ENCODE measurements at places on chromosomes 3 and 15.

DNA sequence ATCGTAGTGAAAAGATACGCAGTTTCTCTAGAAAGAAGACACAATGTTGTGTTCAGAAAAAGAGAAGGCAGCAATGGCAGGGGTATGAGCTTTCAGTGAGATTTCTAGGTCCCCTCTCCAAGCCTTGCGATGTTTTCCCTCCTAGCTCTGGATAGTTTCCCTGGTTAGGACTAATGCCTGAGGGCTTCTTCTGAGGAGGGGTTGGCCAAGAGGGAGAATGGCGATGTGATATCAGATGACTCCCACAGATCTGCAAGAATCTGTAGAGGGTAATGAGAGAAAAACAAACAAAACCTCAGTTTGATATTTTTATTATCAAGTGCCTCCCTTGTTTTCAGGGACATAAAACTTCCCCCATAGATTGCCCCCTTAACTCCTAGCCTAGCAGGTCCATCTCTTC is 4.1 kb upstream of the CLDN1 start:
- no peak for DNase-seq

- DNase-seq, result no peak
Measured at GRCh38 chr3:196273655-196274054, 13.9 kb downstream of the PCYT1A start.

- DNase-seq, result no peak
Measured at GRCh38 chr3:195085356-195086130, 185.4 kb downstream of the XXYLT1 start.

GRCh38 chr15:88241060-88241459 is 15.5 kb downstream of the NTRK3 start:
- no peak for DNase-seq

- DNase-seq, result no peak
Measured at GRCh38 chr15:45110256-45110820, 3.6 kb downstream of the DUOX2 start.

GRCh38 chr3:11530153-11530721 is 113.5 kb downstream of the VGLL4 start:
- no peak for DNase-seq

DNA sequence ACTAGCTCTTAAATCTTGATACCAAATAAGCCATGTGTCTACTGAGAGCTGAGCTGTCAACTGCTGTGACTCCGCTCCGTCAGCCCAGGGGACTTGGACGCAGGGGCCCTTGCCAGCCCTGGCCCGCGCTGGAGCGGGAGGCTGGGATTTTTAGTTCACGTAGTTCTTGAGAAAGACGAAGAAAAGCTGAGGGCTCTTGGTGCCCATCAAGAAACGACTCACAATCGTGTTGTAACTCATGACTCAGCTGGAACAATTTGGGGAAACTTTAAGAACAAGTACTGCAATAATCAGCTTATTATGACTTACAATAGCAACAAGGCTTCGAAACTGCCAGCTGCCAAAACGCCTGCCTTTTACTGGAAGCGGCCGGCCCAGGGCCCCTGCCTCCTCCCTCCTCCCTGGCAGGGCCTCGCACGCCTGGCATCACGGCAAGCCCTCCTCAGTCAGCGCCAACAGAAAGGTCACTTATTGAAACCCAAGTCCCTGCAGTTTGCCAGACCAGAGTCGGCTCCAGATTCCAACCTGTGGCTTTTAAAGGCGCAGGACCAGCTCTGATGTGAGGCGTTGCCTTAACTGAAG is 60.3 kb downstream of the RGMA start:
- DNase-seq, result no peak

- no peak for DNase-seq
Measured at GRCh38 chr3:95280711-95281352, 1218.0 kb downstream of the NSUN3 start.

GRCh38 chr3:42755681-42756578 is 17.1 kb downstream of the CCDC13 start:
- no peak for DNase-seq

DNA sequence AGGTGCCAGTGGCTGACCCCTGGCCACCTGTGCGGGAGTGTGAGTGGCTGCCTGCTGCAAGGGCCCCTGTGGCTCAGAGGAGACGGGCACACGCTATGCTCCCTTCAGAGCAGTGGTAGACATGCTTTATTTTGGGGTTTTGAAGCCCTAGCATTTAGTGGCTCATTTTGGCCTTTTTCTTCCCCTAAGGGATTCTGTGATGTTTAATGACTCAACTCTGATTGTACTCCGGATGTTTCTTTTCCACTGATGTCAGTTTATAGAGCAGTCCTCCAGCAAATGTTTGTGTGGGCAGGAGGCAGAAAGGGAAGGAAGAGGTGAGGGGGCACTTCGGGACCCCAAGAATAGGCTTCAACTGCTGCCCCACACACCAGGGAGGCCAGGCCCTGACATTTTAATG is 288.9 kb upstream of the C2CD4B start:
- DNase-seq, result no peak
